Activated CD4-positive, alpha-beta T cell treated with anti-CD3 and anti-CD28 coated beads for 4 hours (primary cell): ENCODE measurements at places on chromosomes 3 and 15.

DNA sequence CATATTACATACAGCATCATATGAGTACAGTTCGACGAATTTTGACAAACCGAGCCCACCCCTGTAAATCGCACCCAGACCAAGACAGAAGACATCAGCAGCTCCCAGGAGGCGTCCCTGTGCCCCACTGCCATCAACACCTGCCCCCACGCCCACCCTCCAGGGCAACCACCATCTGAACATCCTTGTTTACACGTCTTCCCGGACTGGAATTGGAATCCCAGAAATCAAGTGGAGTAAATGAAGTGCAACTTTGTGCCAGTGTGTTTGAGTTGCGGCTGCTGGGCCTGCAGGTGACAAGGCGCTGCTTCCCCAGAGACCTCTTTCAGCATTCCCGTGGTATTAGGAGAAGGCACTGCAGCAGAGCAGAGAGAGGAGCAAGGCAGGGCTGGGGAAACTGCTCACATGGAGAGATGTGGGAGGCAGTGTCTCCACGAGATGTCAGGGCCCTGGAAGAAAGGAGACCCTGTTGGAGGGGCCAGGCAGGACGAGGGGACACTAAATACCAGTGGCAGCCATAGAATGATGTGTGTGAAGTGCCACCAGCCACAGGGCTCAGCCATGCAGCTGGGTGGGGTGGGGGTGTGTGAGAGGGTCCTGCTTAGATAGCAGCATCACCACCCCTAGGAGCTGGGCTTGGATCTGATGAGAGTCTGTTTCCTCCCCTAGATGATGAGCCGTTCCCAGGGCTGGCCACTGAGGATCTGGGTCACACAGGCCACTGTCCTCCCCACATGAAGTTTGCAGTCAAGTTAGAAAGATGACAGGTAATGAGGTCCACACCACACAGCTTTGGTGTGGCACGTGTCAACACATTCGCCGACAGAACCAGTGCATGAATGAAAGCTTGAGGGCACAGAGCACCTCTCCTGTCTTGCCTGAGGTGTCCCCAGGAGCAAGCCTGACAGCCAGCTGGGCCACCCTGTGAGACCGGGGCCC, 33.4 kb upstream of the PCSK6 start:
- no peak for DNase-seq

DNA sequence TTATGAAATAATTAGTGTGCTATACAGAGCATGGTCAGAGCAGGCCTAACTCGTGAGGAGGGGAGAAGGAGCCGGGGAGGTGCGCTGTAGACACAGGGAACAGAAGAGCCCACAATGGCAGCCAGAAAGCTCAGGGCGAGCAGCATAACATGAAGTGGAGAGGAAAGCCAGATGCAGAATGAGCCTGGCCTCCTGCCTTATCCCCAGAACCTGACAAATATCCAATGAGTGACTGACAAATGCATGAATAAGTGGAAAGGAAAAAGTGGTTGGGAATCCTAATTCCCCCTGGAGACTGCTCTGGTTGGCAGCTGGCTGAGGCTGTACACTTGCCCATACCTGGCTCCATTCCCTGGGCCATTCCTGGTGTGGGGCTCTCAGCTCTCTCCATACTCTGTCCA, 9.2 kb upstream of the MST1R start:
- no peak for DNase-seq

- no peak for DNase-seq
Observed at GRCh38 chr3:115418583-115418982, 204.7 kb upstream of the GAP43 start.

GRCh38 chr3:139201446-139202225, 142.2 kb upstream of the MRPS22 start:
- no peak for DNase-seq

DNA sequence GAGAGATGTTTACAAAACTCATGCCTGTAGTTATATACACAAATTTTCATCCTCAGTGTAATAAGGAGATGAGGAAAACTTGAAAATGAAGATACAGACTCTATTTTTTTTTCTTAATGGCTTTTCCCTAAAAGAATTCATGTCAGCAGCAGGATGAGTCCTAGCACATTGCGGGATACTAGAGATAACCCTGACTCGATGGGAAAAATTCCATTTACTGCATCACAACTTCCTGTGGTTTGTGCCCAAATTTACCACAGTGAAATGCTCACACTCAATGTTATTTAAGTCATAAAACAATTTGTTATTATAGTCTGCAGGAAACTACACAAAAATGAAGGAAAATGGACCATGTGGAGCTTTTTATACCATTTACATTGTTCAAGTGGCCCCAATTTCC, 581.9 kb upstream of the ZNF717 start:
- DNase-seq: no peak

- no peak for DNase-seq
Observed at GRCh38 chr3:37475435-37475834, 301.1 kb upstream of the LRRFIP2 start.

DNA sequence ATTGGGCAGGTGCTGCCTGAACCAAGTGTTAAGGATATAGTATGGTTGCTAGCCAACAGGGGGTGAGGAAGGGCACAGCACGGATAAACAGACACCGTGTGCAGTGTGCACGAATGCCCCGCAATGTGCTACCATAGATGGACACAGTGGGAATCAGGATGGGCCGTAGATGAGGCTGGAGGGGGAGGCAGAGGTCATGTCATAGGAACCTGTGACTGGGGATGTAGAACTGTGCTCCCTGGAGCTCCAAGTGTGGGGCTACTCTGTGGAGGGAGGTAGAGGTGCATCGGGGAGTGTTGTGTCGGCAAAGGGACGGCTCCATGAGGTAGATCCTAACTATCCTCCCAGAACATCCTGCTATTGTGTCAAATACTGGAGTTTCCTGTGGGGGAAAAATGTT, 102.5 kb downstream of the TNIK start:
- no peak for DNase-seq

DNA sequence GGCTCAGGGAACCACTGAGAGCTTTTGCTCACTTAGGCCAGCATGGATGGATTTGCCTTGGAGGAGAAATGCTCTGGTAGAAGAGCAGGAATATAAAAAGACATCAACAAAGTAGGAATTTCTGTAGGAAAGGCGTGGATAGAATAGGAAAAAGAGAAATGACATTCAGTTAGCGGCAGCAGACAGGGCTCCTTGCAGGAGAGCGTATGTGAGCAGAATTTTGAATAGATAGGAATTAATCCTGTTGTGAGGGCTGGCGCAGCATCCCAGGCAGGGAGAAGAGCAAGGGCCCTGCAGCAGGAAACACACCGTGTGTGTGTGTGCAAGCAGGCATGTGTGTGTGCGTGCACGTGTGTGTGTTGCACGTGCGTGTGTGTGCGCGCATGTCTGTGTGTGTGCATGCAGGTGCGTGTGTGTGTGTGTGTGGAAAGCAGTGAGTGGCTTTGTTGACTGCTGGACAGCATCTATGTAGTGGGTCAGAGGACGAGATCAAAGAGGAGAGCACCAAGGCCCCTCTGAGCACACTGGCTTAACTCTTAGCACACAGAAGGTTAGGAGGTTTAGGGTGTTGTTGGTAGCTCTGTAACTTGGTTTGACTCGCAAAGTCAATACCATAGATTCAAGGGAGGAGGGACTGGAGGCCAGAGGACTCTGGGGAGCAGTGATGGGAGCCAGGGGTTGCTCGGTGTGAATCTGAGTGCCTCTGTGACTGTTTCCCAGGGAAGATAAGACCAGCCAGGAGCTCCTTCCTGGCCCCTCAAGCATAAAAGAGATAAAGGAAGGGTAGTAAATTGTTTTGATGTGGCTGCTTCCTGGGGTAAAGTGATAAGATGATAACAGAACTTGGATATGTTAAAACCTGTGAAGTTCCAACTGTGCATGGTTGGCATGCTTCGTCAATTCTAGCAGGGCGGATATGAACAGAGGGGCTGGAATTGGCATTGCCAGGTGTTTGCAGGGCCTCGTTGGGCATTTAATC, 639.5 kb downstream of the NR2F2 start:
- DNase-seq: no peak

- DNase-seq: no peak
Observed at GRCh38 chr3:193775421-193776077, 182.5 kb downstream of the OPA1 start.

DNA sequence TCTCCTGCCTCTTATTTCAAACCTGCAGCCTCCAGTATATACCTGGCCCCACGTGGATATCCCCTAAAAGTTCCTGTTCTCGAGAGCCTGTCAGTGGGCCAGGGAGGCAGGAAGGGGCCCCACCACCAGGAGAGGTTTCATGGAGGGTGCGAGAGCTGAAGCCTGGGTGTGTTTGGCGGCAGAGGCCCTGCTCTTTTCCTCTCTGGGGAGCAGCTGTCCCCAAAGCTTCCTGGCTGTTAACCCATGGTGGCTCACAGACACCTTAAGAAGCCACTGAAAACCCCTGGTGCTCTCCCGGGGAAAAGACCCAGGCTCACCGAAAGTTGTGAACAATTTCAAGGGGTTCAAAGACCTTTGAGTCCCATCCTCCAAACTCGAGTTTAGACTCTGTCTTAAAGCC, 1.1 kb downstream of the PRRT3 start:
- DNase-seq: no peak

DNA sequence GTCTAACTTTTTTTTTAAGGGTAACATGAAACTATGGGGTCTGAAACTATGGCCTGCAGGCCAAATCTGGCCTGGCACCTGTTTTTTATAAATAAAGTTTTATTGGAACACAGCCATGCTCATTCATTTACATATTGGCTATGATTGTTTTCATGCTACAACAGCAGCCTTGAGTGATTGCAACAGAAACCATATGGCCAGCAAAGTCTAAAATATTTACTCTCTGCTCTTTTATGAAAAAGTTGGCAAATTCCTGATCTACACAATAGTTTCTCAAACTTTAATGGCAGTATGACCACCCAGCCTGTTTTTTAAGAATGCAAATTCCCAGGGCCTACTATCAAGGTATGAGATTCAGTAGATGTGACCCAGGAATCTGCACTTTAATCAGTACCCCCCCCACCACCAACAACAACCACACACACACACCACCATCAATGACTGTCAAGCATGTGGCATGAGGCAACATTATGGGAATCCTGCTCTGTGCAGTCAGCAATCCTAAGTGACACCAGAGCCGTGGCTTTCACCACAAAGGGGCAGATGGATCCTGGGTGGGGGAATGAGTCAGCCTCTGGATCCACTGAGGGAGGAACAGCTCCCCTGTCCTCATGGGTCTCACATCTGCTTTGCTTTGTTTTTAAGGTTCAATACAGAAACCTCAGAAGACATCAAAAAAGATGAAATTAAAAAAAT, 142.8 kb downstream of the NTRK3 start:
- no peak for DNase-seq

DNA sequence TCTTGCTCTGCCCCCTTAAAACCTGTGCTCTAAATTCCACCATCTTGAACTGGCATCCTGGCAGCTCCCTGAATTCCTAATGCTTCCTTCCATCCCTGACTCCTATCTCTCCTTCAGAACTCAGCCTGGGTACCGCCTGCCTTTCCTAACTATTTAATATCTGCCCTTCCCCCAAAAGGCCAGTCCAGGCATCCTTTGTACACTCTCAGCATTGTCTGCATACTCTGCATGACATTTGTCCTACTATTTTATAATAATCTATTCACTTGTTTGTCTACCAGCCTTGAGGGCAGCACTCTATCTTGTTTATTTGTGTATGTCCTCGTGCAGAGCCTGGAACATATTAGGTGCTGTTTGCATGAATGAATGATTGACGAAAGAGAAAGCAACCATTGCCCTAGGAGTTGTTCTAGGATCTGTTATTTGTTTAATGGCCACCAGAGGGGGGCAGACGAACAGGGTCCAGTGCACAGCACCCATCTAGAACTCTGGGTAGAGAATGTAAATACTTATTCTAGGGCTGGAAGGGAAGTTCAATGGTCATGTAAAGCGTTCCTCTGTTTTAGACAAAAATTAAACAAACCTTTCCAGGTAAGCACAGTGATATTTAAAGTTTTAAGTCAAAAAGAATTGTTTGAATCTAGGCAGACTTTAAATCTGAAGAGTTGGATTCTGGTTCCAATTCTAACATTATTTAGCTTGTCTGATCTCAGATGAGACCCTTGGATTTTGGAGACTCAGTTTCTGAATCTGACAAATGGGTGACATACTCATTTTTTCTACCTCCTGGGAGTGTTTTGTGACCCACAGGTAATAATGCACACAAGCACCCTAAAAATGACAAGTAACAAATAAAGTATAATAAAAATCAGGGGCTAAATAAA, 125.8 kb upstream of the GALNT15 start:
- peak; percentile 30 for DNase-seq

DNA sequence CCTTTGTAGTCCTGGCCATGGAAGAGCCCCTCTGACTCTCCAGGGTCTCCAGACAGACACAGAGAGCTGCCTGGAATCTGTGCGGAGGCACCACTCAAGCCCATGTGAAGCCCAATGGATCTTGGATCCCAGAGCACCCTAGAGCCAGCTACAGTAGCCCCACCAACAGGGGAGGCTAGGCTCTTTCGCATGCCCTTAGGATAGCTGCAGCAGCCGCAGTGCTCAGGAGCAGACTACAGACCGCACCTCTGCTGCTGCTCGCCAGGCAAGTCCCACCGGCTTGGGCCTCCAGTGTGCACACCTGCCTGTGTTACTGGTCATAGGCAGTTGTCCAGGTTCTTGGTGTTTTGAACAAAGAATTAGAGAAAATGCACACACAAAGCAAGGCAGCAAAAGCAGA, 131.6 kb downstream of the SPATA16 start:
- DNase-seq: no peak

- no peak for DNase-seq
Observed at GRCh38 chr3:43025423-43025822, 46.3 kb downstream of the GASK1A start.

- DNase-seq: no peak
Observed at GRCh38 chr3:161020256-161020655, 84.9 kb downstream of the B3GALNT1 start.

GRCh38 chr15:91611561-91612323, 241.8 kb upstream of the SLCO3A1 start:
- no peak for DNase-seq

DNA sequence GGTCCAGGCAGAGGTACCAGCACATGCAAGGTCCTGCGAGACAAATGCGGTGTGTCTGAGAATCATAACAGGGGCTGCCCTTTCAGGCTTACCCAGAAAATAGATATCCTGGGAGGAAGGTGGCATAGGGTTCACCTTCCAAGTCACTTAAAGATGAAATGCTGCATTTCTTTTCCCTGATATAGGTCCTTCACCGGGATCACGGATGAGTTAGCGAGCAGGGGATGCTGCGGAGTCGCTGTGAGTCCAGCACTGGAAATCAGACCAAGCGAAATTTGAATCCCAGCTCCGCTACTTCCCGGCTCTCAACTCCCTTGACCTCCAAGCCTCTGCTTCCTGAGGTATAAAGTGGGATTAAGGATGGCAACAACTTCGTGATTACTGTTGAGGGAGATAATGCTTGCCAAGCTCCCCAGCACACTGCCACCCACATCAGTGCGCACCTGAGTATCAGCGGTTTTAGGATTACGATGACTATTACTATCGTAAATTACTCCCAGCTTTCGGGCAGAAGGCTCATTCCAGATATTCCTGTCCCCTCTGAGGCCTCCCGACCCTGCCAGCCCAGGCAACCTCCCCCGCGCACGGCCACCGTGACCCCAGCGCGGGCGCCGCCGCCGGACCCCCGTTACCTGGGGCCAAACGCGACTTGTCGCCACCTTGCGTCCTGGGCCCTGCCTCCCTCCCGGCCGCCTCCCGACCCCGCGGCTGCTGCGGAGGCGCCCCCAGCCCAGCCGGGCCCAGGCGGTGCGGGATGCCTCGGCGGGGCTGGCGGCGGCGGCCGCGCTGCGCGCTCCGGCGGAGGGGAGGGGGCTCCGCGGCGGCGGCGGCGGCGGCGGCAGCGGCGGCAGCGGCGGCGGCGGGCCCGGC, 589 bp upstream of the GPR27 start:
- DNase-seq: no peak
